CD4-positive, alpha-beta T cell treated with Interleukin-15 for 4 hours (primary cell): ENCODE measurements at places on chromosomes 12 and 14.

DNA sequence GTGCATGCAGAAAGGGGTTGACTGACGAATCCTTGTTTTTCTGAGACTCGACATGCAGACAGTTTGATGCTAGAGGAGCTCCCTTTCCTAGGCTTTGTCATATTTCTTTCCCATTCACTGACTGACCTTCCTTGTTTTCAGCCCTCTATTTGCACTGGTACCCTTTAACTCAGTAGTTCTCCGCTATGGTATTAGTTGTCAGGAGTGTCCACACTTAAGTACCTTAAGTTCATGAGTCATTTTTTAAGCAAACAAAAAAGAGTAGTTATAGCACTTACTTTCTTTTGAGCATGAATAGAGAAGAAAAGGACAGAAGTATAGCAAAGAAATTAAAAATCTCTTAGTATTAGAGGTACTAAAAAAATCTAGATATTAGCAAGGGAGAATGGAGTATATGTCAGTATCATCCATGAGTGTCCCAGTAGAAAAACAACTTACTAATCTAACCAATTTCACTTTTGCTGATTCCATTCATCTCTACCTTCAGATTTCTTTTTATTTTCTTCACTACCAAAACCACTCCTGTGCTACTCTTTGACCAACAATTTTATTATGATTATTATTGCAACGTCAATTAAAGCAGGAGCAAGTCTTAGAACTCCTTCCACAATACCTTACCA lies 8.3 kb downstream of the ATP2B1 start:
- no peak for DNase-seq

- no peak for DNase-seq
These were observed 565 bp downstream of the CCDC77 start for GRCh38 chr12:402029-402389.

DNA sequence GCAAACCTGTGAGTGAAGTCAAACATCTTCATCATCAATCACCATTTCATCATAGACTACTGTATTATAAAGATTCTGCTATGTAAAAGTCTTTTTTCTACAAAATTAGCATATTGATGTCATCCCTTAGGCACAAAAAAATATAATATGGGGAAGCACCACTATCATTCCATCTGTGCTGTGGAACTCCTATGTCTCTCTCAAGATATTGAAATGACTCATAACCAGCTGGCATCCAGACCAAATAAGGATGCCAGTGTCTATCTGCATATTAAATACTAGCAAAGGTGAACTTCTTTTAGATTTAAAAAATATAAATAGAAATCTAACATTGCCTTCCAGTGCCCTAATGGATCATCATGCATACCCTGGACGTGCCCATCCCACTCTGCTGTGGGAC lies 17.9 kb upstream of the DCAF5 start:
- DNase-seq: no peak

DNA sequence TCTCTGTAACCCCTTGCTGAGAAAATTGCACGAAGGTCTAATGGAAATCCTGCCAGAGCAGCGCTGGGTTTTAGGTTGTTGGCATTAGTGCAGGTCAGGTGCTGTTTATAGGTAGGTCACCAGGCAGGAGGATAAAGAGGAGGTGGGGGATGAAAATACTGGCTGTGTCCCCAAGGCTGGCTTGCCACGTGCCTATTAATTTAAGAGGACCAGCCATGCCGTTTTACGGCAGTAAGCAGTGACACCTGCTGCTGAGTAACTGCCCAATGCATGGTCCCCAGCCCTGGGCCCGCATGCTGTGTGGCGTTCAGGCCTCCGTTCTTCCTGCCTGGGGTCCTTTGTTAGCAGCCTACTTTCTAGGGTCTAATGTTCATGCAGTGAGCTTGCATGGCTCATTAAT lies 67.2 kb downstream of the WDR20 start:
- DNase-seq: no peak

GRCh38 chr12:68768431-68768939 lies 22.5 kb downstream of the SLC35E3 start:
- no peak for DNase-seq

DNA sequence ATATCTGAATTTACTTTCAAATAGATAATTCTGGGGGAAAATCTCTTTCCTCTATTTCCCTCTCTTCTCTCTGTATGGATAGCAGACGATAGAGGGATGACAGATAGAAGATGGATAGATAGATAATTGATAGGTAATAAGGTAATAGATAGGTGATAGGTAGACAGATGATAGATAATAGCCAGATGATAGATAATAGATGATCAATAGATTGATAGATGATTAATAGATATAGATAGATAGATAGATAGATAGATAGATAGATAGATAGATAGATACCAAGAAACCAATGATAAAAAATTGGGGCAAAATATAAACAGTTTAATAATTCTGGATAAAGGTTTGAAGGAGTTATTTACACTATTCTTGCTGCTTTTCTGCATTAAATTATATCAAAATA lies 26.6 kb upstream of the RIMBP2 start:
- DNase-seq: no peak

GRCh38 chr12:54933376-54933775 lies 51.2 kb downstream of the TESPA1 start:
- peak; percentile 68 for DNase-seq

GRCh38 chr12:108531929-108532848 lies 17.1 kb downstream of the FICD start:
- no peak for DNase-seq

DNA sequence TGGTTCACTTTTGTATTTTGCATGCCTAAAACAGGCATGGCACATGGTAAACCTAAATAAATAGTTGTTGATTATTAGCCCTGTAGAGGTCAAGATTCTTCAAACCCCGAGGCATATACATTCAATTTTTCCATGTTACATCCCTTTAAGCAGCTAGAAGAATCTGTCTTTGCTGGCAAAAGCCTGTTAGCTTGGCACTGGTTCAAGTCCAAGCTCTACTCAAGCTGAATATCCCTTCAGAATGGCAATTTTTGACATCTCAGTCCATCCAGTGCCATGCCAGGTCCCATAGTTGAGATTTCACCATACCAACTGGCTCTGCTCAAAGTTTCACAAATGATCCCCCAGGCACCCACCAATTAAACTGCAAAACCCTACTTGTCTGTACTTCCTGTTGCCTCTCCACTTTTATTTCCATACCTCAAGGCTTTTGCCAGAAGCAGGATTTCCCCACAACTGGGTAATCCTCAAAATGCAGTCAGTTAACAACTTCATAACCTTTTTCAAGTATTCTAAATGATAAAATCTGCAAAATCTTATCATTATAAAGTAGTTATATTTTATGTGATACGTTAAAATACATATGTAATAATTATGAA lies 9.0 kb upstream of the DCN start:
- no peak for DNase-seq

- DNase-seq: no peak
These were observed 100.9 kb upstream of the PKP2 start for GRCh38 chr12:32997471-32997870.

GRCh38 chr14:90442388-90442787 lies 45.6 kb downstream of the CALM1 start:
- DNase-seq: no peak

GRCh38 chr12:128853600-128854197 lies 421 bp downstream of the GLT1D1 start:
- DNase-seq: no peak

- no peak for DNase-seq
These were observed 34.1 kb downstream of the ITGA7 start for GRCh38 chr12:55673638-55674037.

GRCh38 chr14:105173901-105174894 lies 5.6 kb upstream of the JAG2 start:
- peak; percentile 46 for DNase-seq

- DNase-seq: no peak
These were observed 89.8 kb downstream of the SYT10 start for GRCh38 chr12:33349791-33350190.

DNA sequence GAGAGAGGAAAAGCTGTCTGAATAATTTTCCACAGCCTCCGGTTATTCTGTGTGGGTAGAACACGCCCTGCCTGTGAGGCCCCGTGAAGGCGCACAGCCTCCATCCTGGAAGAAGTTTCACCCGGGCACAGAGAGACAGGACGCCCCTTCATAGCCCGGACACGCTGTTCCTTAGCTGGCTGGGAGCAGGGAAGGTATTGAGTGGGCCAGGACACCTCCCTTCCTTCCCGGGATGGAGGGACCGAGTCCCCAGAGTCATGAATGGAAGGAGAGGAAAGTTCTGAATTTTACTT lies 135.5 kb downstream of the GCH1 start:
- DNase-seq: no peak

DNA sequence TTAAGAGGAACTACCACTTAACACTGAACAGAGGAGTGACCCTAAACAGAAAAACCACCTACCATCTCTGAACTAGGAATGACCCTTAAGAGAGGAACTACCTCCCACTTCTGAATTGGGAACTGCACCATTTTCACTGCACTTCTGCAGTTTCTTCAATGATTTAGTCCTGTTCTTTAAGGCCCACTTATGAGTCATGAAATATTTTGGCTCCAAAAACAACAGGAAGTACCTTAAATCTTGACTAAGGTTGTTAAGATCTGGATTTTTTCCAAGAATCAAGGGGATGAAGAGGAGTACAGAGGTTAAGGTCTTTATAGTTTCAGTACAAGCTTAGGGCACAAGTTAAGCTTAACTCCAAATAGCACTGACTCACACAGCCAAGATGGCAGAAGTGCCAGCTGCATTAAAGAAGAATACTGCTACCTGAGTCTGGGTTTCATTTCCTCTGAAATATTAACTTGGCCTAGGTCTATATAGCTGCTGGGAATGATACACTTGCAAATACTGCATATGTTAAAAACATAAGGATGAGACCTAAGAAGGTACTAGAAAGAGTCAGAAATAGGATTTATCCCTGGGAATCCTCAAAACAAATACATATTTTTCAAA lies 4.2 kb downstream of the NPC2 start:
- DNase-seq: peak; percentile 41

DNA sequence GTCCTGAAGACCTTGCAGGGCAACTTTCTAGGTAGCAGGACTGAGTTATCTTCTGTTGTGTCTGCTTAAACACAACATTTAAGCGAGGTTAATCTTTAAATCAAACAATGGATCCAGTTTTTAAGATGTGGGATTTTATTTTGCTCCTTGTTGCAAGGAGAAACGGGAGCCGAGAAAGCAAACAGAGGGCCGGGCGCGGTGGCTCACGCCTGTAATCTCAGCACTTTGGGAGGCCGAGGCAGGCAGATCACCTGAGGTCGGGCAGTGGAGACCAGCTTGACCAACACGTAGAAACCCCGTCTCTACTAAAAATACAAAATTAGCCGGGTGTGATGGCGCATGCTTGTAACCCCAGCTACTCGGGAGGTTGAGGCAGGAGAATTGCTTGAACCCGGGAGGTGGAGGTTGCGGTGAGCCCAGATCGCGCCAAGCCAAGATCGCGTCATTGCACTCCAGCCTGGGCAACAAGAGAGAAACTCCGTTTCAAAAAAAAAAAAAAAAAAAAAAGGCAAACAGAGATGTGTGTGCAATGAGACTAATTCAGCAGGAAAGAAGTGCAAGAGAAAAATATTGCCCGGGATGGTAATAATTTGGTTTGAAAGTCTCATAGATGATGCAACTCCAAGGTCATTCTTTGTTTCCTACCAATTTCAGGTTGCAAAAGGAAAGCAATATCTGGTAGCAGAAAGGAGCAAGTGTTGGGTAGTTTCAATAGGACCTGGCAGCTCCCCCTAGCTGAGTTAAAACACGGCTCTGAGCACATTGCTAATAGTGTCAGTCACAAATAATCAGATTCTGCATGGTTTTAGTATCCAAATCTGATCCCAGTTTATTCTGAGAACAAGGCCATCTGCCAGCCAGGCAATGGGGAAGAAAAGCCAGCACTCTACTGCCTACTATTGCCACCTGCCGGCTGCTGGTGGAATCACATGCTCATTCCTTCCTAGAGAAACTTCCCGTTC lies 141.4 kb downstream of the PPM1H start:
- DNase-seq: peak; percentile 67

DNA sequence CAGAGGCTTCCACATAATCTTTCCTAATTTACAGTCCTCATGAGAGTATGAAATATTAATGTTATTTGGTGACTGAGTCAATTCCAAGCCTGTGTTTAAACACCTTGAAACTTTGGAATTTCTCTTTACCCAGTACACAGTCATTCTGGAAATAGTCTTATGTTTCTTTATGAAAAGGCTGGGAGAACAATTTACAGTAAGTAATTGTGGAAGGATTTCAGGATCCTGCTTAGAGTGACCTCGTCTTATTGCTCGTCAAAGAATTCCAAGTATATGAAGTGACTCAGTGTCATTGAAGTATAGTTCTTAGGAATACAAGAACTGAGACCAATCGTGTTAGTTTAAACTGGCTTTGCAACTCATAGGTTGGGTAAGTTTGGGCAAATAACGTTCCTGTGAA lies 634.2 kb downstream of the SLC16A7 start:
- DNase-seq: no peak

DNA sequence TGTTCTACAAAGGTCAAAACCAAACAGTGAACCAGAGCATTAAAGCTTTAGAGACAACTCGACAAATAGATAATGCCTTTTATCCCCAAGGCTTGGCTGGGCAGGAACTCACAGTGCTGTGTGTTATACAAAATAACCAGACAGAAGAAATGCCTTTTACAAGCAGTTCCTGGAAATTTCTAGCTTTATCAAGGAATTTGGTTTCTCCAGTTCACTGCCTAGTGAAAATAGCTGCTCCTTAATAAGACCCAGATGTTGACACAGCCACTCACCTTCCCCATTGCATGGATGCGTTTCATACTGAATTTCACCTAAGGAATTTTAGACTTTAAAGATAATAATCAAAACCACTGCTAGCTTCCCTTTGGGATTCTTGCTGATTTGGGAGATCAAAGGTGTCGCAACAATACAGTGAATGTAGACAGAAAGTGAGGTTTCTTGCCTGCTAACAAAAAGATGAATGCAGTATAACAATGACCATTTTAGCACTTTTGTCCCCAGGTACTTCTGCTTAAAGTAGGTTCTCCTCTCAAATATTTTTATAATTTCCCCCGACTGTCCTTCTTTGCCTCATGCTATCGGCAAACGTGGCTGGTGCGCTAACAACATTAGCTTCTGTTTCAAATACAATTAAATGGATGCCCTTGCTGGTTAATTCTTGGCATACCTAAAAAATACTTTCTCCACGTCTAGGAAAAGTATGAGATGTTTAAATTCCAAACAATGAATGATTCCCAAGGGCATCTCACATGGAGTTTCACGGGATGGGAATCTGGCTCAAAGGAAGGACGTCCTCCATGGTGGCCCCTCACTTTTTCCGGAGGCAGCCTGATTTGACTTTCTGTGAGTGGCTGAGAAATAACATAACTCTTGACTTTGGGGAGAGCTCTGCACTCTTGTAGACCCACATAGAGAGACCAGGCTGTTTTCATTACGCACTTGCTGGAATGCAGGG lies 162.4 kb downstream of the C12orf75 start:
- DNase-seq: no peak

- no peak for DNase-seq
These were observed 42.3 kb upstream of the TMEM263 start for GRCh38 chr12:106913456-106913855.

GRCh38 chr12:4278329-4279197 lies 5.0 kb downstream of the CCND2 start:
- DNase-seq: no peak

DNA sequence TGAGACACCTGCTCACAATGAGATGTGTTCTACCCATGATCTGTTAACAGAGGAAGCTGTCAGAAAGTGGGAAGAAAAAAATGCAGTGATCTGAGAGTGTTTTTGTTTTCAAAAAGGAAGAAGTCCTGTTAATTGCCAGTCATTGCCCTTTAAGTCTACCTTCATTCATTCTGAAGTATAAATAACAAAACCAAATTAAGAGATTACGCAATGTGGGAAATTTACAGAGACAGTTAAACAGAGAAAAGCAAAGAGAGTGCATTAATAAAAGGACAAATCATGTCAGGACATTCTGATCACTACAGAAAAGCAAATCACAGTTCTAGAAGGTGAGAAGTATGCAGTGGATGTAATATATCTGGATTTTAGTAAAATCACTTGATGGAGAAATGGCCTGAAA lies 154.2 kb downstream of the NRXN3 start:
- DNase-seq: no peak
